NCI-H1436 treated with DMSO at 0.1 percent for 48 hours (cell line): ENCODE measurements at places on chromosomes 7 and 10.

DNA sequence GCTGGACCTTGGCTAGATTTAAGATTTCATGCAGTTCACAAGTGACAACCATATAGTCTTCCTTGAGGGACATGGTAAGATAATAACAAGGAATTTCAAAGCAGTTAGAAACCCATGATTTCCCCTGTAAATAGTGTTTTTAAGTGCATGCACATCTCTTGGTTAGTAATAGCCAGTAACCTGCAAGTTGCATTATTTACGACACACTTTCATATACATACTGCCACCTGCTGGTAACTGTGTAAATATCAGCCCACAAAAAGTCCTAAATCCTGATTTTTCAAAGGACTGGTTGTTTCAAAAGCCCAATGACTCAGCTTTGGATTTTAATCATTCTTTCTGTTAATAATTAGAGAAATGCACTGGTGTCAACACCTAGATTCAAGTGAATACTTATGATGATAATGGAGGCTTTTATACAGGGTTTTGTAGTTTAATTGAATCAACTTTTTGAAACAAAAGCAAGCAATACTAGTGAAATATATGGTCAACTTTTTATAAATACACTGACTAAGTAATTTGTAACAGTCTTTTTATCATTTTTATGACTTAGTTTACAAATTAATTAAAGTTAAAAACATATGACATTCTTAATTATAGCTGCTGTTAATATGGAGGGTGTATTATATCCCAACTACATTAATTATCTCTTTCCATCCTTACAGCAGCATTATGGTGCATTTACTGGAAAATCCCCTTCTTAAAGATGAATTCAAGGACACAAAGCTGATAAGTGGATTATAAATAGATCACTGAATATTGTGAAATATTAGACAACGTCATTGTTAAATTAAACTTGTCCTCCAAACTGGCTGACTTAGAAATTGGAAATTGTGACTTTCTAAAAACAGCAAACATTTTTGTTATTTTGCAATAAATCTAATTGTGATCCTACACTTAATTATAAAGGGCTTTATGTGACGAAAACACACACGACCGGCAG is 367.7 kb upstream of the SEMA3D start:
- no peak for DNase-seq

GRCh38 chr7:99560834-99561736 is 2.6 kb downstream of the ZNF655 start:
- DNase-seq = no peak

DNA sequence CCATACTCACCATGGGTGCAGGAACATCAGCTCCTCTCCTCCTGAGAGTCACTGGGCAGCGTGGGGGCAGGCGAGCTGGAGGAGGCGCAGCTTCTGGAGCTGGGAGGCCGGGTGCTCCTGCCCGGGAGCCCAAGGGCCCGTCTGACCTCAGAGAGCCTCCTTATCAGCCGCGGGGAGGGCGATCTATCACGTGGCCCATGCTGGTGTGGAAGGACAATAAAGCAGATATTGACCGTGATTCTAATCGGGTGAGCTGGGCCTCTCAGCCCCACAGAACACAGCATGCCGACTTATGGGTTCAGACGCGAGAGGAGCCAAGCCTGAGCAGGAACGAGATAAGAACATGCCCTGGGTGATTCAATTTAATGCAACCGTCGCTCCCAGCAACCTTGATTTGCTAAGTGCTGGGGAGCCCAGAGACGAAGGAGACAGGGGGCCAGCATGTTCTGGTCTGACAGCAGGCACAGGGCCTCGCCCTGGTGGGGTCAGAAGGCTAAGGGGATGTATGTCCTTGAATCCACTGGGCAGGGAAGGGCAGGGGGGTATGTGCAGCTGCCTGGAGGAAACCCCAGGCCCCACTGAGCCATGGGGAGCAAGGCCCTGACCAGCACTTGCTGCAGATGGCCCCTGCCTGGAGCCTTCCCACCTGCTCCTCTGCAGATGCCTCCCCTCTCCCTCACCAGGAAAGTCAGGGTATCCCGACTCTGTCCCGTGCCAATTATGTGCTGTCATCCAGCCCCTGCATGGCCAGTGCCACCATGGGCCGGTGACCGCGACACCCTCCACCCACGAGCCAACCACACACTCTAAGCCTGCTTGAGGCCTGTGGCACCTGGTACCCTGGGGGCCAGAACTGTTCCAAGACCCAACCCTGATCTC is 95.3 kb upstream of the RET start:
- no peak for DNase-seq

DNA sequence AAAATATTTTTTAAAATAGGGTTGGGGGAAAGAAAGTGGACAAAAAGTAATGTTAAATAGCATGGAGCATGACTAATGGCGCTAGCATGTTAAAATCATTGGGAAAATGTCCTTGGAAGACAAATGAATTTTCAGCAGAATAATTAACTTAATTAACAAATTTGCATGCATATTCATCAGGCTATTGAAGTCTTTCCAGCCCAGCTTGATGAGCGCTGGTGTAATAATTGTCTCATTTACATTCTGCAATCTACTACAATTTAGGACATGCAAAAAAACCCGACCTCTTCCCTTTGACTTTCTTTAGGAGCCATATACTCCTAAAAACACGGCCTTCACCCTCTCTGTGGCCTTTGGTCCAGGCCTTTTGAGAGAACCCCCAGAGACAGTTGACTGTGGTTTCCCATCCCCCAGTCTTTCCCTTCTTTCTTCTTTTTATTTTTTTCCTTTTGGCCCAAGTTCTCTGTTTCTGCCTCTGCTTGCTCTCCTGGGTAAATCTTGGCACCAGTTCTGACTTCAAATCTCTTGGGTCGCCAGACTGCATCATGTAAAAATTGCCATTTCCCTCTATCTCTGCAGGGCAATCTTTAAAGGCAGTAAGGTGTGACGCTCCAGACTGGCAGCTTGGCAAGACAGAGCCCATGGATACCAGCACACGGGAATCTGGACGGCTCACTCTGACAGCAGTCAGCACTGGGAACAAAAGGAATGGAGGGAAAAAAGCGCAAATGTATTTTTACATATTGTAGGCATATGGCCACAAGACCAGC is 105.5 kb downstream of the NEUROD6 start:
- no peak for DNase-seq

DNA sequence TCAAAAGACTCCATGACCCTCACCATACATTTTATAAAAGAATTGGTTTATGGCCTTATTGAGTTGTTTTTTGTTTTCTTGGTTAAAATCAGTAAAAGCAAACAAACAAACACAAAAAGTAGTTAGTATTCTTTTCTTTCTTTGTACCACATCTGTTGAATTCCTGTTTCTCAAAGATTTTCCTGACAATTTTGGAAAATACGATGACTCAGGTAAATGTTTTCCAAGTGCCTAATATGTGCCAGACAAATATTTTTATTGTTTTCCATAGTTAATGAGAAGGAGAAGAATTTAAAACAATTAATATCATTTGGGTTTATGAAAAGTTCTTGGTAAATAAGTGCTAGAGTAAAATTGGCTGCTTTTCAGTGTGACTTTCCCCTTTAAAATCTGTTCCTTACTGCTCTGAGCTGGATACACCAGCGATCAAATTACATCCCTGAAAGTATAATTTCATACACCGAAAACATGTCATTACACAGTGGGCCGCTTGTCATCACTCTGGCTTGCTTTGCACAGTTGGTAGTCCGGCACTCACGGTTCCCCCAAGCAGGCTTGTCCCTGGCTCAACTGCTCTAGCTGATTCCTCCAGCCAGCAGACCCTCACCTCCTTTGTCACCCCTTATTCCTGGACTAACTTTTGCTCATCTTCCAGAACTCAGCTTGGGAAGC is 80.5 kb downstream of the TBXAS1 start:
- no peak for DNase-seq

DNA sequence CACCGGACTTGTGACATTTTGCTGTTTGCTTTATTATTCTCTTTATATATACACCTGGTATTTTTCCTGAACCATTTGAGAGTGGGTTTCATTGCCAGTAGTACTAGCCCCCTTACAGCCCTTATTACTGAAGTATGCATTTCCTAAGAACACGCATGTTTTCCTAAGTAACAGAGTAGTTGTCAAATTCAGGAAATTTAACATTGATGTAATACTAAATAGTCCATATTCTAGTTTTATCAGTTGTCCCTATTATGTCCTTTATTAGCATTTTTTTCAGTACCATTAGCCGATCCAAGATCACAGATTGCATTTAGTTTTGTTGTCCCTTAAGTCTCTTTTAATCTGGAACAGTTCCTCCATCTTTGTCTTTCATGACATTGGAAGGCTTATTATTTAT is 8.0 kb downstream of the KMT2E start:
- no peak for DNase-seq

- no peak for DNase-seq
These were observed 19.6 kb downstream of the ARID5B start for GRCh38 chr10:61921143-61921542.

DNA sequence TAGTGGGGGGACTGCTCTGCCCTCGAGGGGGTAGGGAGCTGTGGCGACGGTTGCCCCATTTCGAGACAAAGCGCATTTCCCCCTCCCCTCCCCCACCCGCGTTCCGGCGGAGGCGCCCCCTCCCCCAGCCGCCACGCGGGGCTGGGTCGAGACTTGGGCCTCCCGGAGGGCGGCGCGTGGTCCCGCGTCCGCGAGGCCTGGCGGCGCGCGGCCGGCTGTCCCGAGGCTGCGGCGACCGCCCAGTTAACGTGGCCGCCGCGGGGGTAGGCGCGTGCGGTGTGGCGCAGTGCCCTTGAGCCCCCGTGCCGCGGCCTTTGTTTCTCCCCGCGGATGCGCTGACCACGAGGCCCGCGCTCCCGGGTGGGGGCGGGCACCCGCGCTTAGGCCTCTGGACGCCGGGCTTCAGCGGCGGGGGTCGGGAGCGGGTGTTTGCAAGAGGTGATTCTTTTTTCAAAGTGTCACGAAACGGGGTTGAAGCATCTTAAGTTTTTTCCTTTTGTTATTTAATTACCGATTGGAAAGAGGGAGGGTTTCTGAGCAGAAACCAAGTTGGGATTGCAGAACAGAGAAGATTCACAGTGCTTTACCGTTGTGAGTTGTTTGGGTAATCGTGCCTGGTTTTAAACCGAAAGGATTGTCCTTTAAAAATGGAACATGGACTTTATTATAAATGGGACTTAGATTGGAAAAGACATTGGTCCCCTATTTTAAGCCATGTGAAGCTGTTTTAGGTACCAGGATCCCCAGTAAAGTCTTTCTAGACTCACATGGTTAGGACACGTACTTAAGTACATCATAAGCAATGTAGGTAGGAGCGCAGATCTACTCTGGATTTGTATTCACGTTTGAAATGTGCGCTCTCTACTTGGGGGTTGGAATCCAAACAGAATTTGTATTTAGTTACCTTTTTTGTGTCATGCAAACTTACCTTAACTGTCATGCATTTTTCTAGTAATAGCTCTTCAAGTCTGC is 760 bp downstream of the CBX3 start:
- DNase-seq = no peak
